Activated T-cell treated with anti-CD3 and anti-CD28 coated beads, Interleukin-2, amount 50 U/mL, for 48 hours (primary cell): ENCODE measurements at places on chromosomes 11 and 22.

- no peak for DNase-seq
Measured at GRCh38 chr11:32008880-32009551, 81.9 kb upstream of the RCN1 start.

DNA sequence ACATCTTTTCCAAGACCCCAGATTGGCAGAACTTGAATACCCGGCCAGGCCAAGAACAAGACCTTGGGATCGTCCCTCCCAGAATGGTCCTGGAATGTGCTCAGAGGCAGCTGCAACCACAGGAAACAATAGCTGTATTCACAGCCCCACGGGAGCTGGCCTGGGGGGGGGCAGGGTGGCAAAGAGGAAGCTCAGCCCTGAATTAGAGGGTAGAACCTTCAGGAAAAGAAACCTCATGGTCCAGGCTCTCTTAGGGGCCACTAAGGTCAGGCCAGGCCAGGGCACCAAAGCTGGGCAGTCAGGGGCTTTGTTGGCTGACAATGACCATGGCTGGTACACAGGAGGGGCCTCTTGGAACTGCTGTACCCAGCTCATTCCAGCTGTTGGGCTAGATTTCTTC, 17.3 kb downstream of the RPL27A start:
- no peak for DNase-seq

DNA sequence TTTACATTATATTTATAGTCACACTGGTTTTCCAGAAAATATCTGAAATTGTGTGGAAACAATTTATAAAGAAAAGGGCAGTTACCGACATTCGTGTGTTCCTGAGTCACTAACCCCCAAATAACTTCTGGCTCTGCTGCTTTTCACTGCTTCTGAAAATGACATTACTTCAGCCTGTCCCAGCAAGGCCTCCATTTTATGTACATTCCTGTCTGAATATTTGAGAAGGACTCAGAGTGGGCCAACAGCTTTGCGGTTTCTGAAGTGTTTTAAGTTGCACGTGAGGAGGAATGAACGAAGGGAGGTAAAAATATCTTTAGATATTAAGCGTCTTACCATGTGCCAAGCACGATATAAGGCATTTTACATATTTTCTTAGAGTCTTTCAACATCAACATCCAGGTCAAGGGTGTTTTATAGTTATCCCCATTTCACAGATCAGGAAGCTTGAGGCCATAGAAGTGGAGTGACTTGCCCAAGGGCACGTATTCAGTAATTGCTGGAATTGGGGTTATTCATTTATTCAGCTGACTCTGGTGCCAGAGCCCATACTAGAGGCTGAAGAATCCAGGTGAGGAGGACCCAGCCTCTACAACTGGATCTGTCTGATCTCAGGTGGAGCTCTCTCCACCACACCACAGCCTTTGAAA, 30.8 kb upstream of the WNT11 start:
- DNase-seq = no peak

DNA sequence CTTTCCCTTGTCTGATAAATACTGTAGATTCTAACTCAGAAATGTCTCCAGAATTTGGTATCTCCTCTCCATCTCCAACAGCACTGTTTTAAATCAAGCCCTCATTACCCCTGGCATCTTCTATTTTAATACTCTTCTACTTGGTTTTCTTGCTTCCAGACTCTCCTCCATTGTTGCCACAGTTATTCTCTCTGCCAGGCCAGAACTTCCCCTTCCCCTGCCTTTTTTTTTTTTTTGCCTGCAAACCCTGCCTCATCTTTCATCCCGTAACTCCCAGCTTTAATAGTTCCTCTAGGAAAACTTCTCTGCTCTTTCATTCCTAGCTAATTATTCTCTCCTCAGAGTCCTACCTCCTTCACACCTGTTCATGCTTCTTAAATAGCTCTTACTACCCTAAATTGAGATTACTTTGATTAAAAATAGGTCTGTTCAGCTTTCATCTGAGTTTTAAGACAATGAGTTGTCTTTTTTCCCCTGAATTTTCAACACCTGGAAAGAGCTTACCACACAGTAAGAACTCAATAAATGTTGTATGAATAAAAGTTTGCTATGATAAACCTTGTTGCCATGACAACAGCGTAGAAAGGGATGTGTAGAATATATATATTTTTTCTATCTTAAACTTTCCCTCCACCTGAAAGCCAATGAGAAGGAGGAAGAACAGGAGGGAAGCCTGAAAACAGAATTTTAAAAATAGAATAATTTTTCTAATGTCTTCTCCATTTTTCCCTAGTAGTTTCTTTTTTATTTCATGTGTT, 3.6 kb downstream of the IL18 start:
- no peak for DNase-seq

DNA sequence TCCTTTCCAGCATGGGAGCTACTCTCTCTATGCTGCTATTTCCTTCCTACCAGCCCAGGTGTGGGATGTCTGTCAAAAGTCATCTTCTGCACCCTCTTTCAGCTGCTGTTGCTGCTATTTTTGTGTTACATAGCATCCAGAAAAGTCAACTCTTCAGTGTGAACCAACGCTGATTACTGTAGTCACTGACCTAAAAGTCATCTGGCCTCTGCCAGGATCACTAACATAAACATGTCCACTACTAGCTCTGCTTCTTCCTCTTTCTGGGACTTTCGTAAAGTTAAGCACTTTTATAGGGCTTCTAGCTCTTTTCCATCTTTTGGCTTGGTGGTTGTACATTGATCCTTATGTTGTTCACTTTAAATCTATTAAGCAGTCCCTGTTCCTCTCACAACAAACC, 90.2 kb upstream of the CARD18 start:
- no peak for DNase-seq

- DNase-seq = no peak
Measured at GRCh38 chr11:45939836-45940235, 17.4 kb downstream of the LARGE2 start.

DNA sequence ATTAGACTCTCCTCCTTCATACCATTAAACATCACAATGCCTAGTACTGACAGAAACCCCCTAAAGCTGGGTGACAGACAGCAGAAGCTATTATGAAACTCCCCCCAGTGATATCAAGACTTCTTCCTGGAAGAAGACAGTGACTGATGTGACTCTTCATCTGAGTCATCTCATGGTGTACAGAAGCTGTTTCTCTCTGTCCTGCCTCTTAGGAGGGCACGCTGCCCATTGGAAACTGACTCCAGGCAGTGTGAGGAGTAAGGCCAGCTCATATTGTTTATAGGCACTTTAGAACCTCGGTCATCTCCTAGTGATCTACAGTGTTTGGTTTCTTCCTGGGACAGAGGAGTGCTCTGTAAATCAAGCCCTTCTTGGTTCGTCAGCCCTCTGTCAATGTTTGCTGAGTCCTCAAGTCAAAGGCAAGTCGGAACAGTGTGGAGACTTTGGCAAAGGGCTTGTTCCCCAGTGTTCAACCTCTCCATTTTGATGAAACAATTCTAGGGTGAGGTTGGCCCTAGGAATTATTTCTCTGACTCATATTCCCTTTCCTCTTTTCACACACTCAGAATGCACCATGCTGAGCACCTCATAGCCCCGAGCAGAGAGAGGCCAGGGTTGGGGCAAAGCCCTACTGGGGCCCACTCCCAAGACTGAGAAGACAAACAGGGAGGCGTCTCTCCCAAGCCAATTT, 172.5 kb upstream of the TMEM45B start:
- peak; percentile 54 for DNase-seq

DNA sequence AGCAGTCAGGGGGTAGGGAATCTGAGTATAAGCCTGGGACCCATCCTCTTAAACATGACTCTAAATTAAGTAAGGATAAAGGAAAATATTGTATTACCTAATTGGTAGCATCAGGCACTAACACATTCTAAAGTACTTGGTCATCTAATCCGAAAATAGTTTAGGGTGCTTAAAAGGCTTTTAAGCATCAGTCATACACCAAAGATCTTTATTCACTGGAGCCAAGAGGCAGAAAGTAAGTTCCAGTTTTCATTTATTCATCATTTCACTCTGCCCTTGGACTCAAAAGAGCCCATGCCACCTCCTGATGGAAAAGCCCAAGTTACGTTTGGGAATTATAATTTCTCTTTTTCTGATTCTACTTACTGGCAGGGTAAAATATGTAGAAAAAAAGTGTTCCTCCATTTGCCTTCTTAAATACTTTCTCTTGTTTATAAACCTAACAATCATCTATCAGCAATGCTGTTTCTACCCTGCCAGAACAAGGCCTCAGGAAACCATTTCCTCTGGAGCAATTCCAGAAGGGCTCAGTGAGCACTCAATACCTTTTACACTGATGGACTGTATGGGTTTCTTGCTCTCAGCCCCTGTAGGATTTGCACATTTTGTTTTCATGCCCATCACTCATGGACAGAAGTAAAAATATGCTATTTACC, 120.1 kb upstream of the SLC5A12 start:
- no peak for DNase-seq

DNA sequence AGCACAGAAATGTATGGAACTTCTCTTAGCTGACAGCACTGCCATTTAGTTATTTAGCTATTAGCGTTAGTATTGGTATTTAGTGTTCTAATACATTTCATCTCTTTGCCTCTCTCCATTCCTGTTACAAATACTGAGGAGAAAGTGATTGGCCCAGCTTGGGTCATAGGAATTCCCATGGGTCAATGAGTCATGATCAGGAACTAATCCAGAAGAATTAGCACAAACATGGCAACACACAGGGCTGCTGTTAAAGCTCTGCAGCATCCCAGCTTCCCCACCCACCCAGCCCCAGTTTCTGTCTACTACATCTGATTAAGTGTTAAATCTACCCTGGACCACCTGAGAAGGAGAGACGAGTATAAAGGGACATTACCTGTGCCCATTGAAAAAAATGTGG, 36.1 kb downstream of the PDGFD start:
- no peak for DNase-seq
